ENCODE measurements at places on chromosomes 2 and 18.

- DNase-seq: no peak
Measured at GRCh38 chr2:194363878-194364277, 1293.1 kb upstream of the SLC39A10 start.

- DNase-seq: peak; percentile 97
Measured at GRCh38 chr18:44887227-44887631, 206.5 kb downstream of the SETBP1 start.

DNA sequence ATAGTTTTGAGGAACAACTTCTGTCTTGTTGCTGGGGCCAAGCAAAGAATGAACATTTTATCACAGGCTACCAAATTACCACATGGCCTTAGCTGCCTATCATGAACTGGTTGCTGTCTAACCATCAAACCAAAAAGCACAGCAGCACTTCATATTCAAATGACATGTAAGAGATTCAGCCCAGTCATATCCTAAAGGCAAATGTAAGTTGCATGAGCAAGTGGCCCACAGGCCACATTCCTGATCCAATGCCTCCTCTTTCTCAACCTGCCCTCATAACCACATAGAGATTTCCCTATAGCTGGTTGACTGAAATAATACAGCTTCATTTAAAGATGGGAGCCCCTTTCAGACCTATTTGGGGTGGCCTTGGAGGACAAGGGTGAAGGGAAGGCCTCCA lies 572.3 kb downstream of the IRS1 start:
- DNase-seq: no peak

DNA sequence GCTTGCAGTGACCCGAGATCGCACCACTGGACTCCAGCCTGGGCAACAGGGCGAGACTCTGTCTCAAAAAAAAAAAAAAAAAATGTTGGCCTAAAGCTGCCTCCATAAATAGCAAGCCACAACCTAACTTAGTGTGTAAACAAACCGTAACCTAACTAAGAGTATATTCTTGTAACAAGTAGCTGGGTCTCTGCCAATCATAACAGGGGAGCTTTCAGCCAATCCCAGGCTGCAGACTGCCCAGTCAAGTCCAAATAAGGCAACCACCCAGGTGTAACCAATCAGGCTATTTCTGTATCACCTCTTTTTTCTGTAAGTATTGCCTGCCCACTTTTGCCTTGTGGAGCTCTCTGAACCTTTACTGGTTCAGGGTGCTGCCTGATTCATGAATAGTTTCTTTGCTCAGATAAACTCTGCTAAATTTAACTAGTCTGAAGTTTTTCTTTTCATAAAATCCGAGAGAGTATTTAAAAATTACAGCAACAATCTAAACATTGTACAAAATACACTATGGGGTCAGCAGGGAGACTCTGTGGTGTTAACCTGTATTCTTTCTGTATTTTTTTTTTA lies 4.5 kb downstream of the PSTPIP2 start:
- peak; percentile 48 for DNase-seq
